ENCODE measurements at places on chromosomes 2 and 18. TPM values are rescaled to one million over a fixed set of nuclear protein-coding genes. Genes with fewer than 3 reads are reported as not detected.

Gene PLB1
- total RNA-seq, result 0.78 TPM

Gene HES6
- 64.7 TPM for total RNA-seq

DNA sequence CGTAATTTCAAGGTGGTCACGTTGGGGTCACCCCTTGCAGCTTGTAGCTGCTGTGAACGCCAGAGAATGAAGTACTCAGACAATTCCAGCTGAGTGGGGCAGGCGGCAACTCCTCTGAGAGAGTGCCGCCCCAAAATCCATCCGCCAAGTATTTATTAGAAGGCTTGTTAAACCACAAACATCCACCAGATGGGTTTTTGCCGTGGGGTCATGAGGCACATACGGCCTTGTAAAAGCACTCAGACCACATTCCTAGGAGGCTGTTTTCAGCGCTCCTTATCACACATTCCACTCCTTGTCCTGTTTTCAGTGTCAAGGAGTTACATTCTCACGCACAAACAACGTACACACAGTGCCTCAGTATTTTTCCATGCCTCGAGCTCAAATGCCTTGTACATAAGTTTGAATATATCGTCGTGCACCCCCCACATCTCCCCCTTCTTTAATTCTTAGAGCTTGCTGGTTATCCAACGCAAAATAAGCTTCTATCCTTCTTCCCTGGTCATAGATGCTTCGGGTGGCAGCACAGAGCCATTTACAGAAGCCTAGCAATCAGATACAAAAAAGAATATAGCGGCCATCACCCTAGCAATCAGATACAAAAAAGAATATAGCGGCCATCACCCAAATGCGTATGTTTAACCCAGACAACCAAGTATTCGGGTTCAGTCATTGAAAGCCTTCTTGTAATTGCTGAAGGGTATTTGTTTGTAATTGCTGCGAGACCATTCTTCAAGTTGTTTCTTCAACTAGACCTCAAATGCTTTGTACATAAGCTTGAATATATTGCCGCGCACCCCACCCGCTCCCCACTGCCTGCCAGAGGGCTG, 7.3 kb downstream of the ALPP start:
- no peak for DNase-seq

DNA sequence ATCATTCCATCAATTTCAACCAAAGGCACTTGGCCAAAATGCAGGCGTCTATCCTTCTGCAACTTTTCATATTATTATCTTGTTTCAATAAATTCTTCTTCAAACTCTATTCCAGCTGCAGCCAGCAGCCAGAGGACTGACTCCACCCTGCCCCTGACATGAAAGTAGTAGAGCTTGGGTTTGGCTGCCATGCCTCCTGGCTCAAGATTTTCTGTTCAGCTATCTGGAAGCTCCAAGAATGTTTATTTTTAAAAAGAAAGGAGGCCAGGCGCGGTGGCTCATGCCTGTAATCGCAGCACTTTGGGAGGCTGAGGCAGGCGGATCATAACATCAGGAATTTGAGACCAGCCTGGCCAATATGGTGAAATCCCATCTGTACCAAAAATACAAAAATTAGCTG, 4.9 kb downstream of the DNAH7 start:
- DNase-seq, result no peak

- no peak for DNase-seq
Measured at GRCh38 chr2:151028691-151029176, 232.9 kb downstream of the RBM43 start.

Gene ZSWIM2
- not detected for total RNA-seq

GRCh38 chr2:153604133-153604532, 125.6 kb upstream of the RPRM start:
- DNase-seq, result no peak

DNA sequence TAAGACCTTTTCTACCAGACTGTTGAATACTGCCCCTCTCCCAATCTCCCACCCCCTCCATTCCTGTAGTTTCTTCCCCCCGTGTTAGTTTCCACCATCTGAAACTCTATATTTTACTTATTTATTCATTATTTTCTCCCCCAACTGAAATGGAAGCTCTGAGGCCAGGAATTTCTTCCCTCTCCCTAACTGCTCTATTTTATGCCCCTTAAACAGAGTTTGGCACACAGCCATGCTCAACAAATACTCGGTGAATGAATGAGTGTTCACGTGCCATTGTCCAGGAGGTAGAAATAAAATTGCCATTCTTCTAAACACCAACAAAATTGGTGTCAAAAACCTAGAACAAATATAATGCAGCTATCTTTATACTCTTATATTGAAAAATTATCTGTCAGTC, 5.6 kb downstream of the ITGB1BP1 start:
- no peak for DNase-seq

GRCh38 chr2:111178296-111178695, 57.6 kb downstream of the BCL2L11 start:
- DNase-seq, result no peak

Gene DYNAP
- total RNA-seq, result not detected

Gene CD302
- 3.9 TPM for total RNA-seq

Gene SDC1
- total RNA-seq, result 35.1 TPM

Gene MYOM1
- total RNA-seq, result 1.1 TPM

Gene SLC39A10
- total RNA-seq, result 181 TPM

- no peak for DNase-seq
Measured at GRCh38 chr2:180753809-180754761, 226.3 kb upstream of the UBE2E3 start.

Gene ITGB6
- total RNA-seq, result 7.0 TPM

GRCh38 chr2:12277241-12278034, 439.3 kb upstream of the TRIB2 start:
- DNase-seq, result no peak

Gene CD207
- total RNA-seq, result not detected

Gene RGPD3
- total RNA-seq, result 0.38 TPM

GRCh38 chr2:54106631-54107454, 8.6 kb upstream of the ACYP2 start:
- no peak for DNase-seq

DNA sequence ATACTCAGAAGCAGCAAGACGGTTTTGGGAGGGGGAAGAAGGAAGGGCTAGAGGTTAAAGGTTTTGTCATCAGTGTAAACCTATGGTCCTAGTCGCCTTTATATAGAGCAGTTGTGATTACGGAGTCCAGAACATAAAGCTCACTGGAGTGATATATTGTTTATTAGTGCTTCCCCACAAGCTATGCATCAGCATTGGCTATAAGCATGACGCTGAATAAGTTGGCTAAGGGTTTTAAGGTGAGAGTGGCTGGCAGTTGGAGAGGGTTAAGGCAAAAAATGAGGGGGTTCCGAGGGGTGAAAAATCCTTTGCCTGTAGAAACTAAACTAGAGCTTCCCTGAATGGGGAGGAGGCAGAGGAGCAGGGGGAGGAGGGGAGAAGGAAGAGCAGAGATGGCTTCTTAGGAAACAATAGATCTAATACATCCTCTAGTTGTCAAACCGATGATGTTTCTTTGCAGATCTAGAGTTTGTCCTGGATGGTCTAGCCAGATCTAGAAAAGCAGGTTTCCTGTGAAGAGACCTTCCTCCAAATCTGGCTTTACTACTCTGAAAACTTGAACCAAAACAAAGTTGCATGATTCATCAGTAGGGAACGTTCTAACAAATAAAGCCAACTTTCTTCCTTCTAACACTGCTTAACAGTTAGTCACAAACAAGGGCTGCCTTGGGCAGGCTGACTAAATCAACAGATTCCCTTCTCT, 2.5 kb downstream of the KLF7 start:
- DNase-seq, result no peak

GRCh38 chr2:176852667-176853066, 359.9 kb upstream of the HNRNPA3 start:
- no peak for DNase-seq

GRCh38 chr2:95388856-95389244, 13.7 kb upstream of the FAHD2A start:
- no peak for DNase-seq

- no peak for DNase-seq
Measured at GRCh38 chr2:131104487-131105155, 515 bp upstream of the PLEKHB2 start.

GRCh38 chr2:121104721-121105141, 180.3 kb downstream of the TFCP2L1 start:
- DNase-seq, result peak; percentile 31

Gene ANAPC1
- total RNA-seq, result 61.5 TPM

Gene COBLL1
- 80.9 TPM for total RNA-seq

Gene TACR1
- total RNA-seq, result 0.73 TPM

GRCh38 chr2:46339676-46340459, 42.7 kb downstream of the EPAS1 start:
- DNase-seq, result no peak

DNA sequence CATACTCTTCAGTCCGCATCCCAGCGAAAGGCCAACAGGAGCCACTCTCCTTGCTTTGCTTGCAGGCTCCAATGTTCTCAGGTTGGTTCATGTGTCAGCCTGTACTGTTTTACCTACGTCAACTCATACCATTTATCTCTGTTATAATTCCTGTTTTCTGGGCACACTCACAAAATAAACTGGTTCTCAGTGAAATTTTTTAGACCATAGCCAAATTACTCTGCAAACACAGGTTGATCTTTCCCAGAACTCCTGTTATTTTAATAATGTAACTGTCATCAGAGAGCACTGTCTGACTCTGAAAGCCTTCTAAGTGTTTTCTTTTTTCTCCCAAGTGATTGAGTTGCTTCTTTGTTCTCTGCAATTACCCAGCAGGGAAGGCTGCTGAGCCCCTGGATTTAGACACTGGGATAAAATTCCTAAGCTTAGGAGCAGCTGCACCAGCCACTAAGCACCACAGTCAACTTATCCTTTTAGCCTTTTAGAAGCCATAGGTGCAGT, 111.6 kb upstream of the PIEZO2 start:
- no peak for DNase-seq

- DNase-seq, result no peak
Measured at GRCh38 chr2:159867567-159868361, 69.8 kb upstream of the CD302 start.
